Endothelial cell (in vitro differentiated cells): ENCODE measurements at places on chromosomes 16 and 17. TPM values are rescaled to one million over a fixed set of nuclear protein-coding genes. Genes with fewer than 3 reads are reported as not detected.
A peak's percentile ranks its signal among the peaks of the same experiment; 100 is the strongest.

Gene TMIGD1
- total RNA-seq, result not detected

Gene MYOCD
- total RNA-seq, result 0.38 TPM

Gene KCNJ2
- 29.4 TPM for total RNA-seq

Gene BRICD5
- total RNA-seq, result 21.1 TPM

Gene CACNG3
- total RNA-seq, result not detected

Gene UTS2R
- not detected for total RNA-seq

- H3K4me3 ChIP-seq, result no peak overlapping the region
- H3K27ac ChIP-seq, result no peak overlapping the region
- no peak for DNase-seq
- H3K4me1 ChIP-seq, result peaks cover 7% of the 10 kb centered on the region
Measured at GRCh38 chr16:31496670-31497069, 11.5 kb downstream of the RUSF1 start.

GRCh38 chr16:77549876-77550275, 115.0 kb upstream of the ADAMTS18 start:
- H3K4me1 ChIP-seq, result peaks cover 7% of the 10 kb centered on the region
- no peaks in the 10 kb centered on the region for H3K27me3 ChIP-seq
- no peaks in the 10 kb centered on the region for H3K36me3 ChIP-seq
- no peak overlapping the region for H3K27ac ChIP-seq

DNA sequence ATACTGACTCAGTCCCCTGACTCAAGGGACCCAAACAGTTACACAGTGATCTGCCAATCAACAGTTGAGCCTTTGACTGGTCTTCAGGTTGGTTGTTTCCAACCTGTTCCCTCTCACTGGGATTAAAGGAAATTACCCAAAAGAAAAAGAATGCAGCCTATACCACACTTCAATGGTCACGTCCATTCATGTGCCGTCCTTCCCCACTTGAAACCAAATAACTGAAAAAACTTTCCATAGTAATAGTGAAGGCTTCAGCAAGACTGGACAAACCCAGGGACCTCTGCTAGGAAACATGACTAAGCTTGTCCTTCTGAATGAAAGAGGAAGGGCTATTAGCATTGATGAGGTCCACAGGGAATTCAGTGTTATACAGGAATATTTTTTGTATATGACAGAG, 30.6 kb downstream of the MRPS23 start:
- H3K4me3 ChIP-seq, result no peak overlapping the region
- H3K36me3 ChIP-seq, result no peaks in the 10 kb centered on the region
- H3K27me3 ChIP-seq, result peaks cover 7% of the 10 kb centered on the region
- no peak overlapping the region for H3K27ac ChIP-seq
- DNase-seq, result no peak
- H3K4me1 ChIP-seq, result no peaks in the 10 kb centered on the region

GRCh38 chr17:78448356-78448993, 70.0 kb downstream of the PGS1 start:
- H3K4me3 ChIP-seq, result no peak overlapping the region
- H3K27me3 ChIP-seq, result peaks cover 4% of the 10 kb centered on the region
- DNase-seq, result no peak
- no peak overlapping the region for H3K27ac ChIP-seq
- no peaks in the 10 kb centered on the region for H3K36me3 ChIP-seq

- H3K27ac ChIP-seq, result no peak overlapping the region
- peaks cover 16% of the 10 kb centered on the region for H3K4me1 ChIP-seq
- H3K36me3 ChIP-seq, result no peaks in the 10 kb centered on the region
- DNase-seq, result no peak
Measured at GRCh38 chr16:25051406-25052150, 36.4 kb upstream of the ARHGAP17 start.

GRCh38 chr16:69367980-69368379, 16.4 kb upstream of the TMED6 start:
- peaks cover 46% of the 10 kb centered on the region for H3K36me3 ChIP-seq
- H3K27me3 ChIP-seq, result peaks cover 5% of the 10 kb centered on the region
- H3K4me3 ChIP-seq, result peak overlapping the region; percentile 29
- H3K27ac ChIP-seq, result peak overlapping the region; percentile 92
- DNase-seq, result peak; percentile 27

GRCh38 chr17:9792181-9792840, 919 bp upstream of the DHRS7C start:
- peaks cover 11% of the 10 kb centered on the region for H3K4me1 ChIP-seq
- no peak overlapping the region for H3K27ac ChIP-seq
- DNase-seq, result no peak
- H3K36me3 ChIP-seq, result no peaks in the 10 kb centered on the region
- H3K4me3 ChIP-seq, result no peak overlapping the region

DNA sequence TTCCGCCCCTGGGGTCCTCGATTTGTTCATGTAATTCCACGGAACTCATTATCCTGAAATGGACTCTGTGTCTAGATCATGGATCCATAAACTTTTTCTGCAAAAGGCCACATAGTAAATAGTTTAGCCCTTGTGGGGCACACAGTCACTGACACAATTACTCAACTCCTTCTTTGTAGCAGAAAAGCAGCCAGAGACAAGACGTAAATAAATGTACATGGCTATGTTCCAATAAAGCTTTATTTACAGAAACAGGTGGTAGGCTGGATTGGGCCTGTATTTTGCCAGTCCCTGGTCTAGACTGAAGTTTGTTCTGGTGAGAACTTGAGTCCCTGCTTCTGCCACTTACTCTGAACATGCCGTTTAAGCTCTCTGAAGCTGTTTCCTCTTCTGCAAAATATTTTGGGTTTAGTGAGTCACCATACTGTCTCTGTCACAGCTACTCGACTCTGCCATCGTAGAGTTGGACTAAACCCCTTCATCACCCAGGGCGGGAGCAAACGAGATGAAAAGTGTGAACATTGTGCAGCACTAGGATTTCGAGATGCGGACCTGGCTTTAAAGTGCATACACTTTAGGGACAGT, 61.9 kb upstream of the FOXF1 start:
- peaks cover 8% of the 10 kb centered on the region for H3K4me1 ChIP-seq
- no peak for DNase-seq
- H3K4me3 ChIP-seq, result no peak overlapping the region
- H3K36me3 ChIP-seq, result no peaks in the 10 kb centered on the region
- peaks cover 4% of the 10 kb centered on the region for H3K27me3 ChIP-seq

DNA sequence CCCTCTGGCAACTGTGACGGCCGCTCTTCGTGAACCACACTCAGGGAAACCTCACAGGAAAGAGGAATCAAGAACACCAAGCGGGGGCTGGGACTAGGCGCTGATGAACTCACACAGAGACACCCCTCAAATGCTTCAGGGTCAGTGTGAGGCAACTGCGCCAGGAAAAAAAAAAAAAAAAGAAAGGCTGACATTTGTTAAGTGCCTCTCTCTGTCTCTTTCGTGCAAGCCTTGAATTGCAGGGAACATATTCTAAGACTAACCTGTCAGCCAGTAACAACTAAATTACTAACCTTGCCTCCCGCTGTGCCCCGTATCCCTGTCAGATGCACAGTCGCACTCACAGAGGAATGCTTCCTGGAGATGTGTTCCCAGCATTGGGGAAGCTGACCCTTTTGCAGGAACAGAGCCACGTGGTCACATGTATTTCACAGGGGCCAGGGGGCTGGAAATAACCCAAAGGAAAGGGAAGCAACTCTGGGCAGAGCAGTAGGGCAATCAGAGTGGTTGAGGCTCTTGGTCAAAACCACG, 247.8 kb downstream of the XYLT1 start:
- no peaks in the 10 kb centered on the region for H3K4me1 ChIP-seq
- H3K4me3 ChIP-seq, result no peak overlapping the region
- peaks cover 2% of the 10 kb centered on the region for H3K27me3 ChIP-seq
- no peak for DNase-seq
- H3K27ac ChIP-seq, result no peak overlapping the region

GRCh38 chr17:78375401-78376151, 2.9 kb upstream of the PGS1 start:
- peaks cover 6% of the 10 kb centered on the region for H3K36me3 ChIP-seq
- H3K4me1 ChIP-seq, result peaks cover 57% of the 10 kb centered on the region
- no peak for DNase-seq
- H3K4me3 ChIP-seq, result no peak overlapping the region

- peaks cover 24% of the 10 kb centered on the region for H3K4me1 ChIP-seq
- H3K27ac ChIP-seq, result no peak overlapping the region
- peaks cover 4% of the 10 kb centered on the region for H3K27me3 ChIP-seq
- peaks cover 13% of the 10 kb centered on the region for H3K36me3 ChIP-seq
- no peak overlapping the region for H3K4me3 ChIP-seq
- DNase-seq, result no peak
Measured at GRCh38 chr16:14088155-14088753, 17.1 kb downstream of the MRTFB start.

GRCh38 chr16:22369221-22369811, 5.1 kb downstream of the CDR2 start:
- H3K27me3 ChIP-seq, result no peaks in the 10 kb centered on the region
- H3K4me3 ChIP-seq, result no peak overlapping the region
- peaks cover 3% of the 10 kb centered on the region for H3K36me3 ChIP-seq
- no peak for DNase-seq

DNA sequence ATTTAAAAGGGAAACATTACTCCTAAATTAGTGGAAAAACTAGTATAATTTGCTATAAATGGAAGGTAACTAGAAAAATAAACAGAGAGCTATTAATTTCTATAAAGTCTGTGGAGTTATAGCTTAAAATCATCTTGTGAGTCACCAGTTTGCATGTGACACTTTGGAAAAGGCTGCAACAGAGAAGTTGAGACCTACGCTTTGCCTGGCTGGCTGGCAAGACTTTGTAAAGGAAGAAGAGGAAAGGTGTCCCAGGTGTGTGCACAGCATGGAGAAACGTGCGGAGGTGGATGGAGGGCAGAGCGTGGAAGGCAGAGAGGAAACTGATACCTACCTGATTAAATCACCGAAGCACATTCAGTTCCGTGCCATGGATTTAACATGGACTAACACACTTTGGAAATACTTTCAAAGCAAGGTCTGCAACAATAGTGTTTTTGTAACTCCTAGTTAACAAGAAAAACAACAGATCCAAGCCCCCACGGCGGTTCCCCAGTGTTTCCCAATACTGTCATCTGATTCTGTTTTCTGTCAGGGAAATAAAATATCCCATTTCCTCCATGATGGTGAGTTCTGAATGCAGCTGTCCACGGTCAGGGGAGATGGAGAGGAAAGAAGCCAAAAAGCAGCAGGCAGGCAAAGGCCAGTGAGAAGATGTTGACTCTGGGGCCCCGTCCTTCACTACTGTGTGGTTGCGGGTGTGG, 134.8 kb downstream of the XYLT1 start:
- no peak for DNase-seq
- no peak overlapping the region for H3K4me3 ChIP-seq
- H3K27ac ChIP-seq, result no peak overlapping the region
- no peaks in the 10 kb centered on the region for H3K36me3 ChIP-seq
- H3K4me1 ChIP-seq, result peaks cover 7% of the 10 kb centered on the region
- no peaks in the 10 kb centered on the region for H3K27me3 ChIP-seq

DNA sequence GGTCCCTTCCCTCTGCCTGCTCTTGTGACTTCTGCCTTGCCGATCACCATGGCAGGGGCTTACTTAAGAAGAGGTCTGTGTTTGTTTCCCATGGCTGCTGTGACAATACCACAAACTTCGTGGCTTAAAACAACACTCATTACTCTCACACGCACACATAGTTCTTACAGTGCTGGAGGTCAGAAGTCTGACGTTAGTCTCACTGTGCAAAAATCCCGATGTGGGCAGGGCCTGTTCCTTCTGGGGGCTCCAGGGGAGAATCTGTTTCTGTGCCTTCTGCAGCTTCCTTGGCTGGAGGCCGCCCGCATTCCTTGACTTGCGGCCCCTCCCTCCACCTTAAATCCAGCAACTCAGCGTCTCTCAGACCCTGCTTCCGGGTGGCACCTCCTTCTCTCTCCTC, 249.2 kb upstream of the GSE1 start:
- no peak overlapping the region for H3K4me3 ChIP-seq
- peaks cover 15% of the 10 kb centered on the region for H3K27me3 ChIP-seq
- peaks cover 9% of the 10 kb centered on the region for H3K4me1 ChIP-seq
- no peak overlapping the region for H3K27ac ChIP-seq
- DNase-seq, result no peak
